ENCODE measurements at places on chromosomes 7 and 10. TPM values are rescaled to one million over a fixed set of nuclear protein-coding genes. Genes with fewer than 3 reads are reported as not detected.
A peak's percentile ranks its signal among the peaks of the same experiment; 100 is the strongest.

DNA sequence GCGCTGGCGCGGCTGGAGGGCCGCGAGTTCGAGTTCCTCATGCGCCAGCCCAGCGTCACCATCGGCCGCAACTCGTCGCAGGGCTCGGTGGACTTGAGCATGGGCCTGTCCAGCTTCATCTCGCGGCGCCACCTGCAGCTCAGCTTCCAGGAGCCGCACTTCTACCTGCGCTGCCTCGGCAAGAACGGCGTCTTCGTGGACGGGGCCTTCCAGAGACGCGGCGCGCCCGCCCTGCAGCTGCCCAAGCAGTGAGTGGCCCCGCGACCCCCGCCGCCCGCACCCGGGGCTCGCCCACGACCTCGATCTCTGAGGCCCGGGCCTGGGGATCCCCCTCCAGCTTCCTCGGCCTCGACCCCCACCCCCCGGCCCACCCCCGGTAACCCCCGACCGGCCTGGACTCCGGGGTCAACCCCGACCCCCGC lies 537 bp downstream of the FOXK1 start:
- peak; percentile 39 for DNase-seq

DNA sequence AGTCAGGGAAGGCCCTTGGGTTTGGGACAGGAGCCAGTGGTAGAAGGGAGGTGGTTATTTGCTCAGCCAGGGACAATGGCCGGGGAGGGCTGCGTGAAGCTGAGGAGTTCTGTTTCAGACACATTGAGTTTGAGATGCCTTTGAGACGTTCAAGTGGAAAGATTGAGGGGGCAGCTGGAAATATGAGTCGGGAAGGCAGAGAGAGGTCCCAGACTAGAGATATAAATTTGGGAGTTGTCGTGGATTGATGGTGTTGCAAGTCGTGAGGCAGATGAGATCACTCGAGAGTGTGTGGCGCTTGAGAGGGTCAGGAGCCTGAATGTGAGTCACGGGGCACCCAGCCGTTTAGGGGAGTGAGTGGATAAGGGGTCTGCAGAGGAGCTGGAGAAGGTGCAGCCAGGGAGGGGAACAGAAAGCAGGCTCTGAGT lies 73.3 kb downstream of the ZMIZ1 start:
- DNase-seq: no peak

DNA sequence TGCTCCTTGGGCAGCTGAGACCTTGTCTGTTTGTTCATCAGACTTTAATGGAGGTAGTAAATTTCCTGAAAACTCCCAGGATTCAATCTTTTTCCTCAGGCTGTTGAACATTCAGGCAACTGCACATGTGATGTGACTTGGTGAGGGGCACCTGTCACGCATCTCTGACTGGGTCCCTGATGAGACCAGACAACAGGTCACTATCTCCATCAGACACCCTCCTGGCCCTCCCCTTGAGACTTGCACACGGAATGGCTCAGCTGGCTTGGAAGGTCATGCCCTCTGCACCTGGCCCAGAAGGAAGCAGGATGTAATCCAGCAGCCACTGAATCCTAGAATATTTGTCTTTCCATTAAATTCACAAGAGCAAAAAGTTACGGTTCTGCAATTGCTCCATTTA lies 15.9 kb downstream of the AQP1 start:
- DNase-seq: no peak

DNA sequence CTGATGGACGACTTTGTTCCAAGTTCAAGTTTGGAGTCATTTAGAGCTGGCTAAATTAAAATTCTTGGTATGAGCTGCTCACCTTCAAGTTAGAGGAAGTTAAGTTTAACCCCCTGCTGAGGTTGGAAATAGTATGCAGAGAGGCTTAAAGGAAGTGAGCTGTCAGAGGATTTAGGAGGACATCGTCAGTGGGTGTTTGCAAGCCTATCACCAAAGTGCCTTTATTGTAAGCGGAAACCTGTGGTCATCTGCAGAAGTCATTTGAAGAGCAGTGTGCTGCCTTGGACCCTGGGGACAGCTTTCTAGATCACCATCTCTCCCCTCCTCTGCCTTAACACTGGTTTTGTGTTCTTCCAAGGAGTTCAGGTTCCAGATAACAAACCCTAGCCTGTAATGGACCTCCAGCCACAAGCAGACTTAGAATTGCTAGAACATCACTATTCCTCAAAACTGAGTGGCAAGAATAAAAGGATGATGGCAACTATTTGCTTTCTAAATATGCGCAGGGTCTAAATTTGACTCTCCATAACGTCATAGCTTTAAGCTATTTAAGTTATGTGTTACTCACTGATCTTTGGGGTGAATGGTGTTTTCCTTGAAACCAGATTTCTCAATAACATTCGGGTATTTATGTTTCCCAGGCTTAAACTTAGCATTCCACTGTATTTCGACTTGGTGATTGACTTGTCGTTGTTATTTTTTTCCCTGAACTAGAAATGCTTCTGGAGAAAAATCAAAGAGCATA lies 93.4 kb downstream of the SLC39A12 start:
- DNase-seq: no peak

Gene NPTX2
- not detected for total RNA-seq

Gene ZNF365
- 0.53 TPM for total RNA-seq

DNA sequence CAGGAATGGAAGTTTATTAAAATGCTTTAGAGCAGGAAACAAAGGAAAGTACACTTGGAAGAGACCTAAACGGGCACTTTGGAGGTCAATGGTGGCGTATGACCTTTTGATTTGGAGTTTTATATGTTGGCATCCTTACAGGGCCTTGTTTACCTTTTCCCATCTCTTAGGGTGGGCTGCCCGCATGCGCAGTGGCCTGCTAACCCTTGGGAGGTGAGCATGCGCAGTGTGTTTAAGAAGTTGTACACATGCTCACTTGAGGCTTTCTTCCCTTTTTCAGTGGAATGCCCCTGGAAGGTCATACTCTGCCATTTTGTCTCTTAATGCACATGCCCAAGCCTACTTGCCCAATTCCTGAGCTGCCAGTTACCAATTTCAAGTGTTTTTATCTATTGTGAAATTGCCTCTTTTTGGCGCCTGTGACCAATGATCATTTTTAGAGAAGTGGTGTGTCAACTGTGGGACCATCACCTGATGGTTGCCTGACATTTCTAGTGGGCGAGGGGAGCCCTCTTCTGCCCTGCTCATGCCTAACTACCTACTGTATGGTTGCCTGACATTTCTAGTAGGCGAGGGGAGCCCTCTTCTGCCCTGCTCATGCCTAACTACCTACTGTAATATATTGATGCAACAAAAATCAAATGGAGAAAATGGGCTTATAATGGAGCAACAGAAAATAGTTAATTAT lies 138.0 kb downstream of the PPP1R9A start:
- DNase-seq: no peak

All from CD8-positive, alpha-beta memory T cell (primary cell).